ENCODE measurements at places on chromosomes 11 and 22. TPM values are rescaled to one million over a fixed set of nuclear protein-coding genes. Genes with fewer than 3 reads are reported as not detected.

The DRD2 gene
- total RNA-seq: 0.21 TPM

The OR8G5 gene
- not detected for total RNA-seq

The SUSD2 gene
- 59.0 TPM for total RNA-seq

The POGLUT3 gene
- 11.6 TPM for total RNA-seq

The CSTF3 gene
- 28.1 TPM for total RNA-seq

All from A549 treated with DMSO at 1 μM for 4 hours (cell line).